ENCODE measurements at places on chromosomes 7 and 10.
A peak's percentile ranks its signal among the peaks of the same experiment; 100 is the strongest.

DNA sequence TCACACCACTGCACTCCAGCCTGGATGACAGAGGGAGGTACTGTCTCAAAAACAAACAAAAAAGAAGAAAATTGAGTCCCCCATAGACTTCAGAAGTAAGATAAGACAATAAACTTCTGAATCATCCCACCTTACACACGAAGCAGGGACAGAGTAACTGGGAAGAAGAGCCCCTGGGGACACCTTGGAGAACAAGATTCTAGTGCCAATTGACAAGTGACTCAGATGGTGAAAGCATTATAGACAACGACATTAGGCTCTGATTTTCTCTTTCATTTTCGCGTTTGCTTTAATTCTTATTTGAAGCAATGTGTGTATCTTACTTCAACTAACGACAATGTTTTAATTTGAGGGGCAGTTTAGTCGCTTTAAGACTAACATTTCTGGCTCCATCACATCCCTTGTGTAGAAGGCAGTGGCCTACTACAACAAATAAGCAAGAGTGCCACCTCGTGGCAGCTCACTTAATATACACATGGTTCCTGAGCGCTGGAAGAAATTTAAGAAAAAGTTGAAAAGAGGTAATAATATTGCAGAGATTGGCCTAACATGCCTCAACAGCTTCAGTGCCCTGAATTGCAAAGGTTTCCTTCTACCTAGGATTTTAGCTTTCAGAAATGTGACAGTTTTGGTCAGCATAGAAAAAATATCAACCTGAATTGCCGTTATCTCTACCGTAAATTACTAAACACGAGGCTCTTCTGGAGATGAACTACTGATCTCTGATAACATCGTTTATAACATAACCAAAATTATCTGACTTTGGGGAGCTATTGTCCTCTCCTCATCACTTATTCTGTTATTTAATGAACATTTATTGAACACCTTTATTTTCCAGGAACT is 36.7 kb downstream of the ASNS start:
- peak; percentile 47 for DNase-seq

- DNase-seq: no peak
These were observed 9.9 kb downstream of the SKIDA1 start for GRCh38 chr10:21515361-21516241.

DNA sequence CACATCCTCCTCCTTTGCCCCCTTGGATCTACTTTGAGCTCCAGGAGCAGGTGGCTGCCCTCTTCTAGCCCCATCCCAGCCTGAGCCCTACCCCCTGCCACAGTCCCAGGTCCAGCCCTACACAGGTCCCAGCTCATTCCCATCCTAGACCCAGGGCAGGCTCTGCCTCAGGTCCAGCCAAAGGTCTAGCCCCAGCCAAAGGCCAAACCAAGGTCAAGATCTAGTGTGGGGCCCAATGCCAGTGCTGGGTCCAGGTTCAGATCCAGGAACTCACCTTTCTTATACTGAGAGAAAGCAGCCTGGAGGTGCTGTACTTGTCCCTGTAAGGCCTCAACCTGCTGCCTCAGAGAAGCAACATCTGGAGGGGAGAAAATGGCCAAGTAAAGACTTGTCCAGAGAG is 8.5 kb downstream of the SFTPD start:
- DNase-seq: no peak

DNA sequence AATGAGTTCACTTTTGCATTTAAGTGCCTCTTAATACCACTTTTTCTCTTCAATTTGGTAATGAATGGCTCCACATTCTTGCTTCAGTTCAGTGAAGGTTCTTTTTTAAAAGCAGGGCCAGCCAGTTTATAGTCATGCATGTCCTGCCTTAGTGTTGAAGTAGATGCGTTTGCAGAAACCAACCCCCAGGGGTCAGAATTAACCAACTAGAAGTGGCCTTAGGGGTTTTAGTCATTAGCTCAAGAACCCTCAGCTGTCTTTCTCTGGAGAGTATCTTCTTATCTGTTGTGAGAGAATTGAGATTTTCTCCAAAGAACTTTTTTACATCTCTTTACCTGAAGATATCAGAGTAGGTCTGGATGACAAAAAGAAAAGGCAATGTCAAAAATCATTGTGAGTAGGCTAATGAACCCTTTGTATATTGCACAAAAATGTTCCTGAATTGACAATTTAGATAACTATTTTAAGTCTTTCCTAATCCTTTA is 82.2 kb downstream of the PIK3CG start:
- DNase-seq: peak; percentile 67

DNA sequence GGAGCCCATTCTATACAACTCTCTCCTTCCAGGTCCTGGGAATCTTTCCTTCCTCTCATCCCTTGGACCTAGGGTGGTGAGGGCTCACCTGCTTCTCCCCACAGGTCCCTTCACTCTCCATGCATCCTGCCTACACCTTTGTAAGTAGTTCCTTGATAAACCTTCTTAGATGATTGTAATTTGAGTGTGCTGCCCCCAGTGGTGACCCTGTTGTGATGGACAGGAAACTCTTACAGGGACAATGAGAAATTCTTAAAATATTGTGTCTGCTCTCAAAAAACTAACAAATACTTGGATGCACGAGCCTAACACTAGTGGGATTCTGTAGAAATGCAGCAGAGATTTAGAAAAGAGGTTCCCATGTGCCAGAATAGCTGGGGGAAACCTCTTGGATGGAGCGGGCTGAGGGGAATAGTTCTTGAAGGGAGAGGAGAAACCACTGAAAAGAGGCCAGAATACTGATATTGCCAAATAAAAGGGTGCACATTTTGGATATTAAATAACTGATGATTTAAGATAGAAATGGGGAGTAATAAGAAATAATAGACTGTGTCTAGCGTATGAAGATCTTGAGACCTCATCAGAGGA is 6.7 kb upstream of the PAXIP1 start:
- no peak for DNase-seq

DNA sequence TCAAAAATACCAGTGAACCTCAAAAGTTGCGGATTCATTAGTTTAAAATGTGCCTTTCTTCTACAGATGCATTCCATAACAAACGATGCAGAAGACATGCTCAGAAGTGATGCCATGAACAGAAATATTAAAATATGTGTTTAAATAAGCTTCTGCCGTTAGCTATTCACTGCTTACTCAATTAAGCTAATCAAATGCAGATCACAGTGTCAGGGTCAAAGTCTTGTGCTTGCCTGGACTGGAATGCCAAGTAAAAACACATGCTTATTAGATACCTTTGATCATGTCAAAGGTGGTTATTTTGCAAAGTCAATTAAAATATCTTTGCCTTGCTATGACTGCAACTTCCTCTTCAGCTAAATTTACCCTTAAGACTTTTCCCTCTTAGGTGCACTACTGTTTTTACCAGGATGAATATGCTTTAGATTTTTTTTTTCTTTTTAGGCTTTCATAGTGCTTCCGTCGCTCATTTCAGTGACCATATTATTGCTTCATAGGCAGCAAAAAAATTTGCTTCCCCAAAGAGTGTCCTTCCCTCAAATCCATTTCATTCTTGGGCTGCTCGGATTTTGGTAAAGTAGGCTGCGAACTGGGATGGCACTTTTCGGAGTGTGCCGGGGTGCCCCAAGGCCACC is 905 bp downstream of the ASB13 start:
- peak; percentile 64 for DNase-seq

DNA sequence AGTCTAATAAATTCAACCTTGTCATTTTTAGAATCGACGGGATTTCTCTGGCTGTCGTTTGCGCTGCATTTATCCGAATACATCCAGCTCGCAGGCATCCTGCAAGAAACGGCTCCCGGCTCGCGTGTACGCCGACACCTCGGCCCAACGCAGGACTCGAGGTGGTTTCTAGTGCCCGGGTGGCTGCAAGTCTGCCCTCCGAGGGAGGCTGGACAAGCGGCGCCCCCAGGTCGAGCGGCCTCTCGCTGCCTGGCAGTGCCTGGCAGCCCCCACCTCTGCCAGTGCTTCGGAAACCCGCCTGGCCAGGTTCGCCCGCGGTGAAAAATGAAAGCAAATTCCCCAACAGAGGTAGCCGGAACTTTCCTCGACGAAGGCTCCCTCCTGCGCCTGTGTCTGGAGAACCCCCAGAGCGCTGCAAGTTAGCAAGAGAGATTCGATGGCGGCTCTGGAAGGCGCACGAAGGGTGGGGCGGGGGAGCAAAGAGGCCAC is 5.7 kb upstream of the ZNF503 start:
- no peak for DNase-seq

GRCh38 chr7:47314728-47315607 is 266.9 kb downstream of the TNS3 start:
- peak; percentile 77 for DNase-seq

- no peak for DNase-seq
These were observed 502.8 kb downstream of the TCERG1L start for GRCh38 chr10:130808686-130809085.

- DNase-seq: peak; percentile 50
These were observed 376.6 kb downstream of the SORCS3 start for GRCh38 chr10:105017691-105018090.

GRCh38 chr7:27771111-27771510 is 31.1 kb downstream of the TAX1BP1 start:
- peak; percentile 9 for DNase-seq

GRCh38 chr7:144787127-144787526 is 48.7 kb downstream of the TPK1 start:
- DNase-seq: no peak

GRCh38 chr10:11687357-11687771 is 54.8 kb upstream of the ECHDC3 start:
- DNase-seq: no peak

DNA sequence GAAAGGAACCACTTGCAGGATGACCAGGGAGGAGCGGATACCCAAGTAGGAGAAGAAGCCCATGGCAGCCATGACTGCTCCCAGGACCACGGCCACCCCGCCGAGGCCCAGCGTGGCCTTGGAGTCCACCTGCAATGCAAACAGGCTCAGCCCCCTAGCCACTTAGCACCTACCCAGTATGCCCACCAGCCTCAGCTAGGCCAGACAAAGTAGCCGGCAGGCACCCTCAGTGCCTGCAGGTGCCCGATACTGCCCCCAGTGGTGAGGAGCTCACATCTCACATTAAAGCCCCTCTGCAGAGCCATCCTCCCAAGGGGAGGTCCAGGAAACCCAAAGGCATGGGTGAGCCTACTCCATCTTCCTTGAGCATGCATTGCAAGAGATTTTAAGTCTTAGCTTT is 6.6 kb downstream of the NPC1L1 start:
- DNase-seq: peak; percentile 23

GRCh38 chr10:63430091-63430998 is 35.4 kb downstream of the JMJD1C start:
- peak; percentile 74 for DNase-seq
